ENCODE measurements at places on chromosomes 6 and 20. TPM values are rescaled to one million over a fixed set of nuclear protein-coding genes. Genes with fewer than 3 reads are reported as not detected.

GRCh38 chr6:90098627-90099026 lies 198.0 kb downstream of the BACH2 start:
- no peak for DNase-seq

DNA sequence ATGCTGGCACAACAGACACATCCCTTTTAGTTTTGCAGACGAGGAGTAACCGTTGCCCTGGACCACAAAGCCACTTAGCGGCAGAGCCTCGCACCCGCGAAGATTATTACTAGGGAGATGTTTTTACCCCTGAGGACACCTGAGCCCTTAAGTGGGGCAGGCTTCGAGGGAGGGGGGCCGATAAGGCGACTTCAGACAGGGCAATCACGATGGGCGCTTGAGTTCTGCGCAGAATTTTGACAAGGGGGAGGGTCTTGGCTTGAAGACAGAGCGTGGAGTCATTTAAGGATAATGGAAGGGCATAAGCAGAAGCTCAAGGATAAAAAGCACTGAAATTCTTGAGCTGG lies 650 bp upstream of the TTK start:
- no peak for DNase-seq

DNA sequence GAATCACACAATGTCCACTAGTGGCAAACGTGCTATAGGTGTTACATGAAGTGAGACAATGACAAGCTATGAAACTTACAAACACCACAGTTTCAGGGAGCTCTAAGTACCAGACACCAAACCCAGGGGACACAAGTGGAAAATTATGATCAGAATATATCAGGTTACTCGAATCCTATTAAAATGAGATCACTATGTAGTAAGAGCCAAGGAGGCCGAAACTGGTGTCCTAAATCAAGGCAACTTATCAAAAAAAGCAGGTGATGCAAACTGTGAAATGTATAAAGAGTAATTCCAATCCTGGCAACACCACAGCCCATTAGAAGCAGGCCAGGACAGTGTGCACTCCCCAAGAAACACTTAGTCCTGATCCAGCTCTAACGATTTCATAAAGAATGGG lies 100.3 kb downstream of the ARHGAP18 start:
- no peak for DNase-seq

KHDC1L gene
- total RNA-seq = not detected

- DNase-seq = no peak
These were observed 294.9 kb upstream of the JARID2 start for GRCh38 chr6:14950970-14951276.
